Stimulated activated CD8-positive, alpha-beta memory T cell treated with anti-CD3 and anti-CD28 coated beads, Interleukin-7, amount 100 ng/mL, for 24 hours (primary cell): ENCODE measurements at places on chromosomes 12 and 14.
A peak's percentile ranks its signal among the peaks of the same experiment; 100 is the strongest.

DNA sequence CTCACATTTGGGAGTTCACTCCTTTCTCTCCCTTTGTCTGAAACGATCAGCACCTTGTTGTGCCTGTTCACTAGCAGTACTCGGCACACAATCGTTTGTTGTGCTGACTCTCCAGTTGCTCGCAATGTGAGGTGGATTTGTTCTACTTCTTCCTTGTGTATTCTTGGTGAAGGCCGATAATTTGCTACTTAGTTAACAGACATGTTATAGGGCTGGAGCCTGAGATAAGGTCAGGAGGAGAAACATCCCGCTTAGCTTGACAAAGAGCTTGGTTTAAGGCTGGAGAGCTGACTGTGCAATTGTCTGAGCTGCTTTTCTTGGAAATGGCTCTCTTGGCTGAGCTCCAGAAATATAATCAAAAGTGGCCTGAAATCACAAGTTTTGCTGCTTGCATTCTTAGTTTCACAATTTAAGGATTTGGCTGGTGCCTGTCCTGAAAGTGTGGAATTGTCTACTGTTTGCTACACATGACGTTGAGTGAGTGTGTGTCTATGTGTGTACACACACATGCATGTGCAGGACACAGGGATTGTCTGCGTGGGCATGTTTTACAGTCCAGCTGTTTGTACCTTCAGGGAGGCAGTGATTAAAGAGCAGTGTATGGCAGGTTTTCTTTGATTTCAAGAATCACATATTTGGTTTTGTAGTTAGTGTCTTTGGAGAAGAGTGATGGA, 77.7 kb downstream of the ARF6 start:
- no peak for DNase-seq

GRCh38 chr12:124675881-124676713, 108.7 kb upstream of the NCOR2 start:
- no peak for DNase-seq

DNA sequence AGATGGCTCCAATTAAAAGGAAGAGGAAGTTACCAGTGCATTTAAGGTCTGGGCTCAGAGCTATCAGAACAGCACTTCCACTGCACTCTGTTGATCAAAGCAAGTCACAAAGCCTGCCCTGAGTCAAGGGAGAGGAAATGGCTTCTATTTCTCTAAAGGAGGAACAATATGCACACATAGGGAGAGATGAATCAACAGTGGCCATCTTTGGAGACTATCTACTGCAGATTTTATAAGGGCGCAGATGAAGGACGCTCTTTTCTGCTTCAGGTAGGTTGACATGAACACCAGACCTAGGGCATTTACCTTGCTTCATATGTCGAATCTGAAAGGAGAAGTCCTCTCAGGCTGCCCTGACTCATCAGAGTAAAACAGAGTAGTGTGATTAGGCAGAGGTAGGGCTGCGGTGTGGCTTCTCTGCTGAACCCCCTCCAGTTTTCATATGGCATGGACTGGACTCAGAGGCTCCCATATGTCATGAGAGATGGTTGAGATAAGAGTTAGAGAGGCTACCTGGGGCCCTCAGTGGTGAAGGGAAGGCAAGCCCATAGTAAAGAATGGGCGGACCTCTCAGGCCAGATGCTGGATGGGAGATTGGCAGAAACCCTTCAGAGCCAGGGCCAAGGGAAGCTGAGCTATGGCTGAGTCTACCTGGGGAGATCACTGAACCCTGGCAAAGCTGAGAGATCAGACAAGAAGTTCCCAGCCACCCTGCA, 84.4 kb downstream of the ARF6 start:
- DNase-seq, result no peak

DNA sequence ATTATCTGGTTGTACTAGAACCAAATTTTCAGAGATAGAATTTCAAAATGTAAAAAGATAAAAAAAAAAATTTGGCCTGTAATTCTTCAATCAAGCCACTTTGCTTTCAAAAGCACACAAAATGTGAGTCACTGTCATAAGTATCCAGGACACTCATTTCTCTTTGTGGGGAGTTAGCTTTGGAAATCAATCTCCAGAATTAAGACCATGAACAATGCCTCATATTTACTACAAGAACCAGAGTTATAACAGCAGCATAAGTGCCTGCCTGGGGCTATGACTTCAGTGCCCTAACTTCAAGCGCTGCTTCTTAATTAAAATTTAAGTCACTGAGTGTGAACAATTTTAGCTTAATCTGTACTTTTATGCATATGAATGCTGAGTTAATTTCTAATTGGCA, 162.1 kb downstream of the C12orf42 start:
- no peak for DNase-seq

- no peak for DNase-seq
Measured at GRCh38 chr12:76033081-76034011, 1.8 kb upstream of the PHLDA1 start.

- DNase-seq, result no peak
Measured at GRCh38 chr14:40345334-40345733, 913.1 kb upstream of the FBXO33 start.

DNA sequence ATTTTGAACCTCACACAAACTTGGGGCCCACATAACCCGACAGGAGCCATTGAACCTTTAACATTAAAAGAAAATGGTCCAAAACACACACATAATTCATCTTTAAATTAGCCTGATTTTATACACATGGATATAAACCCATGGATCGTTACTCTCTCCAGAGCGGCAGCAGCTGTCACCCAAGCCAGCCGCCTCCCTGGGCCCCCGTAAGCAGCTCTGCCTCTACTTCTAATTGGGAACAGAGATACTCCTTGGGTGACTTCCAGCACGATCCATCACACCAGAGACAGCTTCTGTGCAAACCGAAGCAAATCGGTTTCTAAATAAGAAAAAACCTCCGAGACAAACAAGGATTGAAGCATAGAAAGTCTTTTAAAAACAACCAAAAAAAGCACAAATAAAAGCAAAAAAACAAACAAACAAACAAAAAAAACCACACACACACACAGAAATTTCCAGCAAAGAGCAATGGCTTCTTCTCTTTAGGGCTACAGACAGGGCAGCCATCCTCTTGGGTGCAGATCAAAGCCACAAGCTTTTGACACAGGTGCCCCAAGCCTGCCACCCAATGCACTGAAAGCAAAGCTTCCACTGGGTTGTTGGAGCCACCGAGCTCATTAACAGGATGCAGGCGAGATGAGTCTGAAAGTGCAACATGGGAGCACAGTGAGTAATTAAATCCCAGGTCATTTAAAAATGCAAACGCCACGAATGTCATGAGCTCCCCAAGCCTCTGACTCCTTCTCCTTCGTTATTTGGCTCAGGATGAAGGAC, 156.9 kb downstream of the DPF3 start:
- DNase-seq, result no peak

DNA sequence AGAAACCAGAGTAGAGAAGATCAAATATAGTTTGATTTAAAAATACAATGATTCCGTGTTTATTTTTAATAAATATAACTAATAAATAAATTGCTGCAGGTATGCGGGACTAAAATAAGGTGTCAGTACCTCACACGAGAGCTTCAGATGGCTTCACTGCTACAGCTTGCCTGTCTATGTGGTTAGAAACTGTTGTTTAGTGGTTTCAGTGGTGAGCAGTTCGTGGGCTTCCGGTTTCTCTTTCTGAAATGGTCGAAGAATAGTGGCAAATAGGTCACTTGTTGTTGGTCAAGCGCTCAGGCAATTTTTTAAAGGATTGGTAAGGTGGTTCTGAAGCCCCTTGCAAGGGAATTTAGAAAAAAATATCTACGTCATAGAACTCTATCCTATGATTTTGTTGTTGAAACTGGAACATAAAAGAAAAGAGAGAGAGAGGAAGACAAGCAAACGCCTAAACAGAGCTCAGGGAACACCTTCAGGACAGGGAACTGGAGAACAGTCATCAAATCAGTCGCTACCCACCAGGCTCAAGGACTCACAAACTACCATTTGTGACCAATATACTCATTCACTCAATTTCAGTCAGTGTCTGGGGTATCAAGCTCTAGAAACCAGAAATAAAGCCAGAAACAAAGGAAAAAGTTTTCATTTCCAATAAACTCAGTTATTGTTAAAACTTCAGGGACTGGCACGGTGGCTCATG, 31.3 kb downstream of the GABARAPL1 start:
- DNase-seq, result no peak

DNA sequence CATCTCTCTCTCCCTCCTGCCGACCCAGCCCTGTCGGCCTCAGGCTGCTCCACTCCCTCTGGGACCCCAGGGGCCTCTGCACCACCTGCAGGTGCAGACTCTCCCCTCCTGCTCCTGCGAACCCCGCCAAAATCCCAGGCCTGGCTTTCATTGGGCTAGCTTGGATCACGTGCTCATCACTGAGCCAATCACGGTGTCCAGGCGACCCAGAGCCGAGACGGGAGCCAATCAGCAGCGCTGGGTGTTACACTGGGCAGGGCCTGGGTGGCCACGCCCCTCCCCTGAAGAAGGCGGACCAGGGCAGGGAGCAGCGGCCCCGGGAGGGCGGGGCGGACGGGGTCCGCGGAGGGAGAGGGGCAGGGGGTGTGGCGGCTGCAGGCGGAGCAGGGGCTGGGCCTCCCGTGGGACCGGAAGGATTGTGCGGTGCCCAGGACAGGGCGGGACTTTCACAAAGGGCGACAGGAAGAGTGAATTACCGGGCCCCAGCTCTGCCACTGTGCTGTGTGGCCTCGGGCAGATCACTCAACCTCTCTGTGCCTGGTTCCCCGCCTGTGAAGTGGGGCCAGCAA, 66.6 kb upstream of the FBRSL1 start:
- DNase-seq, result no peak

DNA sequence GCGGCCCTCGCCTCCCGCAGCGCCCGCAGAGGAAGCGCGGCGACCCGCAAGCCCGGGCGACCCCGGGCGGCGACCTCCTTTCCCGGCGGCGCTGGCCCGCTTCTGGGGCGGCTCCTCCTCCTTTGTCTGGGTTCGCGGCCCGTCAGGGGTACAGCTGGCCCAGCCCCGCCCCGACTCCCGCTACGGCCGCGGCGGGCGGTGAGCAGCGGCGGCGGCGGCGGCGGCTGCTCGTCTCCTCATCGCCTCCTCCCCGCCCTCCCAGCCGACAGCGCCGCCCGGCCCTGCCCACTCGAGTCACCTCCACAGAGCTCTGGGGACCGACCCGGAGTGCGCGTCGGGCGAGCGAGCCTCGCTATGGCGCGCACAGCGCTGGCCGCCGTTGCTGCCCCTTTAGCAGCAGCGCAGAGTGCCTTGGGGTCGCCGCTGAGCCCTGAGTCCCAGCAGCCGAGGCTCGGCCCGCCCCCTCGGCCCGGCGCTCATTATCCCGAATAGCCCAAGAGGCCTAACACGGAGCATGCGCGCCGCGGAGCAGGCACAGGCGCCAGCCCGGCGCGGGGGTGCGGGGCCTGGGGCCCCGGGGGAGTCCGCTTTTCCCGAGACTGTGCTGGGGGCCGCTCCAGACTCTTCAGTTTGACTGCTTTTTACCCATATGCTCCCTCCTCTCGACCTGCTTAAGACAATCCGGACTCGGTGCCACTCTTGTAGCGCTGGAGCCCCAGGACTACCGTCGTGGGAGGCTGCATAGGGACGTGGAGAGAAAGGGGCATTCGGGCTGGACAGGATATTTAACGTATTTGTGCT, at the start of gene SOS2:
SOS2 (minus strand) TSS at position 104 of the 801 bp plus-strand sequence. CDS start 295 bp downstream, outside the sequence.
- DNase-seq, result peak; percentile 48
